NCI-H2171 treated with DMSO at 0.1 percent for 48 hours (cell line): ENCODE measurements at places on chromosomes 2 and 18.

- DNase-seq: no peak
Observed at GRCh38 chr2:15842758-15843666, 97.3 kb upstream of the MYCN start.

GRCh38 chr2:121895723-121896571 is 140.5 kb downstream of the TSN start:
- no peak for DNase-seq

DNA sequence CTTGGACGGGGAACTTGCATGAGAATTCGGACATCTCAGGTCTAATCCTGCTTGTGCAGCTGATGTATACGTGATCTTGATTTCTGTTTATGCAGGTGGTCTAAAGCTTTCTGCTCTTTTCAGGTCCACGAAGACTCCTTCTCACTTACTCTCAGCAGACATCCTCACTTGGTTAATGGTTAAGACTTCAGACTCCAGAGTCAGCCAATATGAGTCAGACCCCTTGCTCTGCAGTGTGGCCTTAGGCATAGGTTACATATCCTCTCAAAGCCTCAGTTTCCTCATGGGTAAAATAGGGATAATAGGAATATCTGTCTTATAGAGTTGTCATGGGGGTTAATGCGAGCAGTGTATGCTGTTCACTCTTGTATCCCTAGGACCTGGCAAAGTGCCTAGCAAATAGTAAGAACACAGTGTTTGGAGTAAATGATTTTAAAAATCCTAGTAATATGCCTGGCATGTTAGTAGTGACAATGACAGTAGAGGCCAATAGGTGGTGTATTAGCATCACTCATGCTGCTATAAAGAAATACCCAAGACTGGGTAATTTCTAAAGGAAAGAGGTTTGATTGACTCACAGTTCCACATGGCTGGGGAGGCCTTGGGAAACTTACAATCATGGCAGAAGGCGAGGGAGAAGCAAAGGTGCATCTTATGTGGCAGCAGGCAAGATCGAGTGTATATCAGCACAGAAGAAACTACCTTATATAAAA is 42.3 kb downstream of the XRCC5 start:
- no peak for DNase-seq

DNA sequence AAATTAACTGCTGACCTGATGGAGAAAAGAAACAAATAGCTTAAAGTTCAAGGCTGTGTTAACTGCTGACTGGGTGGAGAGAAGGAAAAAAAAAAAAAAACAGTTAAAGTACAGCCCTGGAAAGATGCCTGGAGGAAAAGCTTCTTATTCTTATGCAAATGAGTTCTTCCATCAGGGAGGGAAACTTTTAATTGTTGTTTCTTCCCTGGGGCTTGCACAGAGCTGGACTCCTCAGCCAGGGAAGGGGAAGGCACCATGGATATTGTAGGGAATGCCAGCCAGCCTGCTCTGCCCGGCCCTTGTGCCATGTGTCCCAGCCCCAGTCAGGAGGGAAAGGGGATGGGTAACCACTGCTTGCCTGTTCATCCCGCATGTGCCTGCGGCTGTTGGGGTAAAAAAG is 833.1 kb upstream of the CRIM1 start:
- no peak for DNase-seq

DNA sequence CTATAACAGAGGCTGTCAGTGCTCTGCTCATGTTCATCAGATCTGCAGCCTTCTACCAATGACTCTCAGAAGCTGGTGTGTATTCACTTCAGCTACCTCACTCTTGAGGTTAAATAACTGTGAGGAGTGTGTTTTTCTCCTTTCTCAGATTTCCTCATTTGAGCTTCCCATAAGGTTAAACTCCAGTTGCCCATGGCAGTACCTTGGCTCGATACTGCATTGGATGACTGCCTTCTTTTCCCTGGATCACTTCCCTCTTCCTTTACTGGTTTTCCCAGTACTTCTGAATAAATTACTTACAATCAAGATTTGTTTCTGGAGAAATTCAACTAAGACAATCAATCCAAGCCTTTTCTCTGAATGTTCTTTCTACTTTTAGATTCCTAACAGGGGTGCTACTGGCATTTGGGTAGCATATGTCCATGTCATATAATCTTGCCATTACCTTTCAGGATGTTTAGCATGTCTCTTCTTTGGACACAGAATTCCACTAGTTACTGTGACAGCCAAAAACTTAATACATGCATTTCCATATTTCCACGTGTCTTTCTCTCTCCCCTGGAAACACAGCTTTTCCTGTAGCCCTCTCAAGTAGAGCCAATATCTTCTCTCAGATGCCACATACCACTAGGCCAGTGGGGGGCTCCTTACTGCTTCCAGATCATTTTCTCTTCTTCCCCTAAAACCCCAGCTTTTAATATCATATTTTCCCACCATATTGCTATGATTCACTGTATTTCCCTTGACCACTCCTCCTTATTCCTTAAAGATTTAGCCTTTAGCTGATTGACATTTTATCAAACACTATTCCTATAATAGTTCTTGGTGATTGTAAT is 15.0 kb upstream of the SPOPL start:
- DNase-seq: no peak

DNA sequence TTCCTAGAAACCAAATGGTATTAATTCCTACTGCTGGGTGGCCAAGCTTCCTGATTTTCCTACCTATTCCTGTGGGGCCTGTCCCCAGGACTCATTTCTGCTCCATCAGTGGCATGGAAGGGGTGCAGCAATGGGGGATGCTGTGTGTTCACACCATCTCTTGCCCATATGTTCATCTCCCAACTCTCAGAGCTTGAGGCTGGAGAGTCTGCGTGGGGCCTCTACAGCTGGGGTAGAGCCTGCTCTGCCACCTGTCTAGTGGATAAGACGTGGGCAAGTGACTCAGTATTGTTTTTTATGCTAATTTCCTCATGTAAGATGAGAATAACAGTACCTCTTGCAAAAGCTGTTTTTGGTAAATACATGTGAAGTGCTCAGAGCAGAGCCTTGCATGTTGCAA is 149.8 kb downstream of the ACTR3 start:
- DNase-seq: peak; percentile 15

GRCh38 chr2:22221006-22221405 is 1097.2 kb downstream of the TDRD15 start:
- DNase-seq: peak; percentile 11
